ENCODE measurements at places on chromosomes 12 and 14.

DNA sequence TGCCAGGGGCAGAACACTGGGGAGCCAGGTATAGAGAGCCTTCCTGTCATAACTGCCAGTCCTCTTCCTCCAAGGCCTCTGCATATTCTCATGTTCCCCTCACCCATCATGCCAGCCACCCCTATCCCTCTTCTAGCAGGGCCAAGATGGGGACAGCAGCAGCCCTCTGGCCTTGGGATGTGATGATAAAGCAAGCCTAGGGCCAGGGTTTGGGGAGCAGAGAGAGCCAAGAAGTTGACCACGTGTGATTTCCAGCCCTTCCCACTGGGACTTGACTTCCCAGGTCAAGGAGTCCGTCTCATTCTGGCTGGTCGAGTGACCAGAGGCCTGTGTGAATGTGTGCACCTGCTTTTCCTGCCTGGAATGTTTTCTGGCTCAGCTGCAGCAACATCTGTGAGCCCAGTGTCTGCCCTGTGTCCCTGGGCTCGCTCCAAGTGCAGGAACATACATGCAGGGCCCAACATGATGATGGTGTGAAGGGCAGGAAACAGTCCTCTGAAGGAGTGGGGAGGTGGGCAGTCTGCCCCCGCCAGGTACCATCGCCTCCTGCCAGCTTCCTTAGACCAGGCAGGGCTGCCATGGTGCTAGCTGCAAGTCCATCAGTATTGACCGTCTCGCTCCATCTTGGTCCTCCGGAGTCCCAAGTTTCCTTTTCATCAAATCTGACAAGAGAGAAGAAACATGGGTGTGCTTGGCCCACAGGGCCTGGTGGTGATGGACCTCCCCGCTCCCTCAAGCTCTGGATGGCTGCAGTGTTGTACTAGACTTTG is 21.0 kb downstream of the VASH1 start:
- DNase-seq, result no peak

GRCh38 chr12:108324351-108325017 is 14.6 kb downstream of the CMKLR1 start:
- DNase-seq, result no peak

DNA sequence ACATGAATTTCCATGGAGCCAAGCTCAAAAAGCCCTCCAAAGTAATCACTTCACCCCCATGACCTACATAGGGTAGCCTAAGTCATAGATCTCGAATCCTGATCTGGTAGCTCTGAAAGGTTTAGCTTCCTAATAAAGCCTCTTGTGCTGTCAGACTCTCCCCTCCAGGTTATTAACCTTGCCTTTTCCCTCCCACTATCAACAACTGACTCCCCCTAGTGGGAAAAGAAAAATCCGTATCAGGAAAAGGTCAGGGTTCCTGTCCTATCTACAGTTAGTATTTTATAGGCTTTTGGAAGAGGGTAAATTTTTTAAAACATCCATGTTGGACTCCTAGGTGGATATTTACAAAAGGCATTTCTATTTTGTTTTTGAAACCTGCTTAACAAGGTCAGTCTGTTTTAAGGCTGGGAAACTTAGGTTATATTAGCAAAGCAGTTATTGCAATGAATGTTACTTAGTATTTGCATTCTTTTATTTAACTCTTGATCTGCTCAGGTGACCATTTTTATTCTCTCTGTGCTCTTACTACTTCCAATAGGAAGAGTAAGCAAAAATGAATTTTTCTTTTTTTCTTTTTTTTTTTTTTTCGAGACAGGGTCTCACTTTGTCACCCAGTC is 8.0 kb downstream of the YY1 start:
- no peak for DNase-seq

DNA sequence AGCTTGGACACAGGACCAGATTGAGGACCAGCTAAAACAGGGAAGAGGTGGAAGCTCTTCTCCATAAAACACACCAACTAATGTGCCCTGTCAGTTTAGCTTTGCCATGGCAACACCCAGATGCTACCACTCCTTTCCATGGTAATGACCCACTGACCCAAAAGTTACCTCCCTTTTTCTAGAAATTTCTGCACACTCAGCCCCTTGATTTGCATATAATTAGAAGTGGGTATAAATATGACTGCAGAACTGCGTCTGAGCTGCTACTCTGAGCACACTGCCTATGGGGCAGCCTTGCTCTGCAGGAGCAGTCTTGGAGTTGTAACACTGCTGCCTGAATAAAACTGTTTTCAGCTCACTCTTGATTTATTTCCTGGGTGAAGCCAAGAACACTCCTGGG is 3.2 kb upstream of the TDG start:
- DNase-seq, result no peak

GRCh38 chr12:120855823-120856588 is 48.2 kb downstream of the SPPL3 start:
- no peak for DNase-seq

DNA sequence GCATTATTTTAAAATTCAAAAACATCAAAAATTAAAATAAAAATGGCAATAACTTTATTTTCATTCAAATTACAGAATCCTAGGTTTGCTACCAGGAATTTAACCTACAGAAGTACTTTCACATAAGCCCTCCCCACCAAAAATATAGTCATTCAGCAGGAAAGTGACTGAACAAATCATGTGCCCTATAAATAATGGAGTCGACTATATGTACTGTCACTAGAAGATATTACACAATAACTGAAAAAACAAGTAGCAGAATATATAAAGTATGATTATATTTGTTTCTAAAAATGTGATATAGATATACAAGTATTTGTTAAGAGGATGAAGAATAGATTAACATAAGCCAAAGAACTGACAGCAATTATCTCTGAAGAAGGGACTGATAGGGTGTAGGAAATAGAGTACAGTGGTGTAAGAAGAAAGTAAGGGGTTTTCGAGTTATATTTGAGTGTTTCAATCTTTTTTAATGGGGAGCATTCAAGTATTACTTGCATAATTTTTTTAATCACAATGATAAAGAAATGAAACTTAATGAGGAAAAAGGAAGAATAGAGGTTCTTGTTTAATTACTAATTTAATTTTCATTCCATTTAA is 7.9 kb downstream of the C2CD5 start:
- no peak for DNase-seq

GRCh38 chr12:82866227-82866775 is 179.6 kb downstream of the TMTC2 start:
- DNase-seq, result no peak

- no peak for DNase-seq
Measured at GRCh38 chr12:128267131-128267622, at the start of gene TMEM132C. TMEM132C (plus strand) TSS chr12:128267170; CDS start chr12:128267403, 233 bp downstream.

DNA sequence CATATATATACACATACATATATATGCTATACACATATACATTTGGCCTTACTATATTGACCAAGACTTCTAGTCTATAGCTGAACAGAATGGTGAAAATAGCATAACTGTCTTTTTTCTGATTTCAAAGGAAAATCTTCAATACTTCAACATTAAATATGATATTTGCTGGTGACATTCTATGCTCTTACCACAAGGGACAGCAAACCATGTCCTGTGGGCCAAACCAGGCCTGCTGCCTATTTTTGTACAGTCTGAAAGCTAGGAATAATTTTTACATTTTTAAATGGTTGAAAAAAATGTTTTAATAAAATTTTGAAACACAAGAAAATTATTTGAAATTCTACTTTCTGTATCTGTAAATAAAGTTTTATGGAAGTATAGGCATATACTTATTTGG is 63.6 kb downstream of the EML5 start:
- no peak for DNase-seq

DNA sequence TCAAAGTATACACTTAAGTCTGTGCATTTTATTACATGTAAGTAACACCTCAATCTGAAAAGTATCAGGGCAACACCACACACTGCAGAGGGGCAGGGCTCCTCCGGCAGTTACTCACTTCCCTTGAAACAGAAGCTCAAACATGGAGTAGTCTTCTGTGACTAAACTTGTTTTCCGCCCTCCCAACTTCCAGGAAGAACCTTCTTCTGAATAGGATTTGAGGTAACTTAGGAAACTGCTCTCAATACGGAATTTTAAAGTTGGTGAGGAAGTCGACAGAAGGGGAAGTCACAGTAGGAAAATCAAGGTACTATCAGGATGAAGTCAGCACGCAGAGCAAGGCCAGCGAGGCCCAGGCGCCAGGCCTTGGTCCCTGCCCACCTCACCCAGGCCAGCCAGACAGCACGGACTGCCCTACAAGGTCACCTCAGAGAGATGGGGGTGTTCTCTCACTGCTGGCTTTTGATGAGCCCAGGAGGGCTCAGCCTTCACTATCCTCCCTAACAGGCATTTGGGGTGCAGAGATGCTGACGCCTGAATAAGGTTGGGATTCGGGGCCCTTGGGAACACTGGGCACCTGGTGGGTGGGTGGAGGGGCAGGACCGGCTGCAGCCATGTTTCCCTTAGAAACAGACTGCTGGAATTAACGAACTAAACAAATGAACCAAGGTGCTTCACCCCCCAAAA is 5.8 kb downstream of the ANKRD9 start:
- no peak for DNase-seq

- no peak for DNase-seq
Measured at GRCh38 chr12:92382383-92382878, 236.8 kb upstream of the BTG1 start.

- DNase-seq, result no peak
Measured at GRCh38 chr12:16285586-16285985, 8.1 kb upstream of the SLC15A5 start.

- no peak for DNase-seq
Measured at GRCh38 chr14:90606434-90606833, 209.6 kb downstream of the CALM1 start.

DNA sequence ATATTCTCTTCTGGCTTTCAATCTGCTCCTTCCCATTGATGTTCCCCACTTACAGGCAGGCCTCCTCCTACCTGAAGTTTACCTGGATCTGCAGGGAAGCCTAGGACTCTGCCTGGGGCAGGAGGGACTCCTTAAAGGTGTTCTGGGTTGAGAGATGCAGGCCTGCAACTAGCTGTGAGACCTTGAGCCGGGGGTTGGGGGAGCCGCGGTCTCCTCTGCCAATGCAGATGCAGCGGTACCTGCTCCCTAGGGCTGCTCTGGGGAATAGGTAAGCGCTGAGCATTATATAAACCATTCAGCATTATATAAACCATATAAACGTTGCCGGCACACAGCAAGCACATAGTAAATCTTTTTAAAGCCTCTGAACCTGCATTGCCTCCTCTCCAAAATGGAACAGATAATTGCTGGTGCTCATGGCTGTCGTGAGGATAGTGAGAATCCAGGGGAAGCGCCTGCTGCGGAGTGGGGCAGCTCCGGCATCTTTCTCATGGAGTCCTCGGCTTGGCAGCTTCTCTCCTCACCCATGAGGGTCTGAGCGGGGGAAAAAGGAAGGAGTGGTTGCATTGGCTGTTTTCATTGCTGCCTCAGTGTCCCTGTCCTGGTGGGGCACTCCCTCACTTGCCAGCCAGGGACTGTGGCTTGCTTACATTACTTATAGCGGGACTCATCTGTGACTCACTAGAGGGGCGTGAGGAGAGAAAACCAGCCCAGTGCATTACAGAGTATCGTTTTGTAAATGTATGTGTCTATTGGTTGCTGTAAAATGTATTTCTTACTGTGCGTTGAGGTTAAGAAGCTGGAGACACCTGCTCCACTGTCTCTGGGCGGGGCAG is 12.5 kb upstream of the KRT80 start:
- DNase-seq, result no peak

DNA sequence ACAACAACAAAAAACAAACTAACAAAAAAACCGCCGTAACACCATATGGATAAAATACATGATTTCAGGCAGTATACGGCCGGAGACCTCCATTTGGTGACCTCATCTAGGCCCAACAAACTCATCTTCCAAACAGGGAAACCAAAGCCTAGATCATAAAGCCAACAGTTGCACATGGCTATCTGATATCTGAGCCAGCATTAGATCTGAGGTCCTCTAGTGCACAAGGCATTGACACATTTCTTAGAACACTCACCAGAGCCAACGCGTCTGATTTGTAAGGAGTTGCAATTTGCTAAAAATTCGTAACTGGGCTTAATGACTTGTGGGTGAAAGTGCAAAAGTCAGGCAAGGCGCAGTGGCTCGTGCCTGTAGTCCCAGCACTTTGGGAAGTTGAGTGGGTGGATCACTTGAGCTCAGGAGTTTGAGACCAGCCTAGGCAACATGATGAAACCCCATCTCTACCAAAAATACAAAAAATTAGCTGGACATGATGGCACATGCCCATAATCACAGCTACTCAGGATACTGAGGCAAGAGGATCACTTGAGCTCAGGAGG is 42.0 kb upstream of the NUDT4 start:
- no peak for DNase-seq

DNA sequence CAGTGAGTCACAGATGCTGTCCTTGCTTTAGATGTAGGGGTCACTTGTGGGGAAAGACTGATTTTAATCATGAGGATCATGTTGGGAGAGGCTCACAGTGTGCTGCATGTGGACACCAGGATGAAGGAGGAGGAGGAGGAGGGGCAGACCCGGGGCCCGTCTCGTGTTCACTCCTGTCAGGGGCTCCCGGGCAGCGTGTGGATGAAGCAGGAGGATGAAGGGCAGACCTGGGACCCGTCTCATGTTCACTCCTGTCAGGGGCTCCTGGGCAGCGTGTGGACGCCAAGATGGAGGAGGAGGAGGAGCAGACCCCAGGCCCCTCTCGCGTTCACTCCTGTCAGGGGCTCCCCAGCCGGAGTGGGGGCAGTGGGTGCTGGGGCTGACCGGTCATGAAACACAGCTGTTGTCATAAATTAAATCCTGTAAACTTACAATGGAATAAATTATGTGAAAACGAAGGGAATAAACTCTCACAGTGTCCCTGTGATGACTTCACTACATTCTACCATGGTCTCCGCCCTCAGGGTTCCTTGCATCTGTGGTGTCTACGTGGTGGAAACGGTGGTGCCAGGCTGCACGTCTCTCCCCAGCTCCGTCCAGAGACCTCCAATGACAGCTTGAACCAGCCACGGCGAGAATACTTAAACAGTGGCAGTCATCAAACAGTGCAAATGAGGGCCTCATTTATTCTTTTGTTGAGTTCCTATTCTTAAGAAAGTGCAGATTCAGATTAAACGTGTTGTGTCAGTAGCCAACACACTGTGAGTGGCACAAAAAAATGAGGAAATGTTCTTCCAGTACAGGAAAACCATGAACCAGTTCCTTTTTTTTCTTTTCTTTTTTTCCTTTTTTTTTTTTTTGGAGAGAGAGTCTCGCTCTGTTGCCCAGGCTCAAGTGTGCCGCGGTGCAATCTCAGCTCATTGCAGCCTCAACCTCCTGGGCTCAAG is 37.7 kb upstream of the SFSWAP start:
- no peak for DNase-seq

DNA sequence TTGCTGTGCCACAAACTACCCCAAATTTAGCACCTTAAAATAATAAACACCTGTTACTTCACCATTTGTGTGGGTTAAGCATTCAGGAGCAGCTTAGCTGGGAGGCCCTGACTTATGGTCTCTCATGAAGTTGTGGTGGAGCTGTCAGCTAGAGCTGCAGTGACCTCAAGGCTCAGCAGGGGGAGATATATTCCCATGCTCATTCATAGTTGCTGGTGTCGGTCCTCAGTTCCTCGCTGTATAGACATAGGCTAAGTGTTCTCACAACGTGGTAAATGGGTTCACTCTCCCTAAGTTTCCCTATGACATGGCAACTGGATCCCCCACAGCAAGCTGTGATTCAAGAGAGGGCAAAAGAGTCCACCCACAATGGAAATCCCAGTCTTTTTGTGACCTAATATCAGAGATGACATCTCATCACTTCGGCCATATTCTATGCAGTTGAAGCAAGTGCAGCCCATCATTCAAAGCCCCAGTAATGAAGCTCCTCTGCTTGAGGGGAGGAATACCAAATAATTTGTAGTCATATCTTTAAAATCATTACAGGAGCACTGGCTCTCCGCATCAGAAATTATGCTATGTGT is 41.1 kb downstream of the PRB3 start:
- no peak for DNase-seq

- no peak for DNase-seq
Measured at GRCh38 chr12:118190266-118190665, 54.3 kb downstream of the PEBP1 start.

All from stimulated activated CD4-positive, alpha-beta T cell treated with anti-CD3 and anti-CD28 coated beads, TNF-alpha, amount 100 ng/mL, for 4 hours (primary cell).